ENCODE measurements at places on chromosomes 16 and 17.

DNA sequence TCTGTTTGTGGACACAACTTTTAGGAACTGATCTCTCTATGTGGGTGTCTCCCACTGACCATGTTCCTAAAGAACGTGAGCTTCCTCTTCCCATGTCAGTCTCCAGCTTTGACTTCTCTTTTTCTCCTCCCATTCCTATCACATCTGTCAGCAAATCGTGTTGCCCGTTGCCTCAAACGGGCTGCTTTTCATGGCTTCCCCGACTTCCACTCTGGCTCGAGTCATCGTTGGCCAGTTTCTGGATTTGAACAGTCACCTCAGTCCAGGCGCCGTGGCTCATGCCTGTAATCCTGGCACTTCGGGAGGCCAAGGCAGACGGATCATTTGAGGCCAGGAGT lies 5.4 kb downstream of the ABCC1 start:
- DNase-seq = no peak

GRCh38 chr16:705431-706188 lies at the start of gene FBXL16:
Gene FBXL16 (minus strand): TSS chr16:705801. CDS start chr16:697405, 8,396 bp downstream.
- peak; percentile 88 for DNase-seq

DNA sequence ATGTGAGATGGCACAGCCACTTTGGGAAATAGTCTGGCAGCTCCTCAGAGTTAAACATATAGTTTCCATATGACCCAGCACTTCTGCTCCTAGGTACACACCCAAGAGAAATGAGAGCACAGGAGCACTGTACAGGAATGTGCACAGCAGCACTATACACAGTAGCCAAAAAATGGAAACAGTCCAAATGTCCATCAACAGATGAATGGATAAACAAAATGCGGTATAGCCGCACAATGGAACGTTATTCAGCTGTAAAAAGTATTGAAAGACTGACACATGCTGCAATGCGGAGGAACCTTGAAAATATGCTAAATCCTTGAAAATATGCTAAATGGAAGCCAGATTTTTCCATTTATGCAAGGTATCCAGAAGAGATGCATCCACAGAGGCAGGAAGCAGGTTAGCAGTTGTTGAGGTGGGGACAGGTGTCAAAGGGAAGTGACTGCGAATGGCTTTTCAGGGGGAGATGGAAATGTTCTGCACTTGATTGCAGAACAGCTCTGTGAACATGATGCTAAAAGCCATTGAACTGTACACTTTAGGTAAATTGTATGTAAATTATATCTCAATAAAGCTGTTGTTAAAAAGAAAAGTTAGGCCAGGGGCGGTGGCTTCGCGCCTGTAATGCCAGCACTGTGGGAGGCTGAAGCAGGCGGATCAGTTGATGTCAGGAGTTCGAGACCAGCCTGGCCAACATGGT lies 80.7 kb downstream of the MPRIP start:
- DNase-seq = no peak

DNA sequence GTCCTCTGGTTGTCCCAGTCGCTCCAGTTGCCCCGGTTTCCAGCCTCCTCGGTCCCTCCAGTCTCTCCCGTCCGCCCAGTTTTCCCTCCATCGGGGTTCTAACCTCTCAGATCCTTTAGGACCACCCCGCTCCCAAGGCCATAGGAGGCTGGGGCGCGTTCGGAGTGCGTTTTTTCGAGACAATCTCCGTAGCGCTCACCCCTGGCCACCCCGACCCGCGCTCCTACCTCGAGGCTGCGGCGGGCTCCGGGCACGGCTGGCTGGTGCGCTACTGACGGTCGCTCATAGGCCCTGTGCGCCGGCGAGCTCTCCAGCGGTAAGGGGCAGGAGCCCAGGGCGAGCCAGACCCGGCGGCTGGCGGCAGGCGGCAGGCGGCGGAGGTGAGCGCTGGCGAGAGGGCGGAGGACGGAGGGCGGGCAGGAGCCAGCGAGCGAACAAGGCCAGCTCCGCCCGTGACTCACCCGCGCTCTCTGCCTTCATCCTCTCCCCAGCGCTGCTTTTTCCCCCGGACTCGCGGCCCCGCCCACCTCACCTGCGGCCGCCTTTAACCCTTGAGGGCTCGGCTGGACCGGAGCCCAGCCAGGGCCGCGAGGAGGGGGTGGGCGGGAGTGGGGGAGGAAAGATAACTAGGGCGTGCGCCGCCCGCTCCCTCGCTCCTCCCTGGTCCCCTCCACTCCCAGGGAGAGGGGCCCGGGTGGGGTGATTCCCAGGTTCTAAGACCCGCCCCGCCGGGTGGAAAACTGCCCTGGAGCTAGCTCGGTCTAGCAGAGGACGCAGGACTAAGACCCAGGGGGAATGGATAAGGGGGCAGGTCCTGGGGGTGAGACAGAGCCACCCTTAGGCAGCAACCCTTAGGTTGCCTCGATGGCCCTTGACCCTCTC lies at the start of gene SP6:
SP6 (minus strand) TSS at position 472 of the 882 bp plus-strand sequence. CDS start 2,734 bp downstream, outside the sequence.
- peak; percentile 88 for DNase-seq

DNA sequence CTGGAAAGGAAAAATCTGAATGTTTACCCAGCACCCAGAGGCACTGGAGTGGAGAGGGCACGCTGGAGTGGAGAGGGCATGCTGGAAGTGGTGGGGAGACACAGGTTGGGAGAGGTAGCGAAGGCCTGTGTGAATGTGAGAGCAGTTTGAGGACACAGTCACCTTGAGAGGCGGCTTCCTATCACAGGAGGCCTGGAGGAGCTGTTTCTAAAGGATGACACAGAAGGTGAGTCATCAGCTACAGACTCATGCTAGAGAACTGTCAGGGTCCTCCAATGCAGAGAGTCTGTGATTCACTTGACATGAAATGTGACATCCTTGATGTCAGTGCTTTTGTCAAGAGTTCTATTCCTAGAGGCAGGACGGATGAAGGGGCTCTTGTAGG lies 13.8 kb downstream of the CTRL start:
- DNase-seq = no peak

DNA sequence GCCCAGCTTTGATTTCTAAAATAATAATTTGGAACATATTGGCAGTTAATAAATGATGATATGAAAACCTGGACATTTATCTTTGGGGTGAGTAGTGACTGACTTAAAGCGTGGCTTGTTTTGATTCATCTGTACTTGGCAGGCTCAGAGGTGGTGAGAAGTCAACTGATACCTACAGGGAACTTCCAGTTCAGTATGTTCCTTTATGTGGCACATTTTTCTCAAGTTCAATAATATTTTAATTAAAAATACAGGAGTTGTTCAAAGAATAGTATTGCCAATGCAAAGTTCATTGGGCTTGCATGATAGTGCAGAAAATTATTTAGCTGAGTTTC lies 34.3 kb downstream of the SLC47A1 start:
- DNase-seq = no peak

DNA sequence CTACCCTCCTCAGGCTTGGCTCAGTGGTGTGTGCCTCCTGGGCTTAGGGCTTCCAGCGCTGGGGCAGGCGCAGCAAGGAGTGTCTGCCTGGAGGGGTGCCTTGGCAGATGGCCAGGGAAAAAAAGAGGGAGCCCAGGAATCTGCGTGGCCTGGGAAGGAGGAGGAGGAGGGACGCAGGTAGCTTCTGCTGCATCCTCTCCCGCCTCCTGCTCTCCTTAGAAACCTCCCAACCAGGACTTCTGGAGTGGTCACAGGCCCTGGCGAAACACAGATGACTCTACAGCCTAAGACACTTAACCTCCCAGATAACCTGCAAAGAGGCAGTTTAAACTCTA lies 7.3 kb upstream of the BCAR1 start:
- DNase-seq = no peak

GRCh38 chr17:80287806-80288567 lies 27.3 kb downstream of the RNF213 start:
- peak; percentile 42 for DNase-seq

- DNase-seq = peak; percentile 5
Observed at GRCh38 chr16:49462362-49462988, 88.9 kb downstream of the C16orf78 start.

DNA sequence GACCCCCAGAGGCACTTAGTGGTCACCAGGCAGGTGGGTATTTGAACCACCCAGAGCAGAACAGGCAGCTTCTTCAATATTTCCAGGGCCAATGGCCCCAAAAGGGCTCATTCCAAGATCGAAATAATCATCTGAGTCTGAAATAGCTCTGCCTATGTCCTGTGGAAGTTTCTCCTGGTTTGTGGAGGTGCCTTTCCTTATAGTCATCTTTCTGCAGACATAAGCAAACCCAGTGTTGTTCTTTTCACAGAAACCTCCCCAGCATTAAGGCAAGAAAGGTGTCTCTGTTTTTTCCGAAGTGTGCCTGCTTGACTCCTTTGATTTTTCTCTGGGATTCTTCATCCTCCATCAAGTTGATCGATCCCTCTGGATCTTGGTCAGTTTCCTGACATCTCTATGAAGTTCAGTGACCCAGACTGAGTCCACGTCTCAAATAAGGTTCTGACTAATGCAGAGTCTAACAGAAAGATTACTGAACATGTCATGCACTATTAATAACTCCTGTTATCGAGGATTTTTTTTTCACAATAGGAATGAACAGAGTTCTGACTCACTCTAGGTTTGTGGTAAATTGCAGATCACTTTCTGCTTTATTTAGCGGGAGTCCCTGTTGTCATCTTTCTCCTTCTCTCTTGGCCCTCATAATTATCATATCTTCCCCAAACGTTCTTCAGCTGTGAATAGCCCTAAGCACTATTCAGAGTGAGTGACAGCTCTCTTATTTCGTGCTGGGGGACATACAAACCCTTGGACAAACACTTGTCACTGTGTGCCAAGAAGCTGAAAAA lies 1.5 kb downstream of the LRRC3C start:
- no peak for DNase-seq

DNA sequence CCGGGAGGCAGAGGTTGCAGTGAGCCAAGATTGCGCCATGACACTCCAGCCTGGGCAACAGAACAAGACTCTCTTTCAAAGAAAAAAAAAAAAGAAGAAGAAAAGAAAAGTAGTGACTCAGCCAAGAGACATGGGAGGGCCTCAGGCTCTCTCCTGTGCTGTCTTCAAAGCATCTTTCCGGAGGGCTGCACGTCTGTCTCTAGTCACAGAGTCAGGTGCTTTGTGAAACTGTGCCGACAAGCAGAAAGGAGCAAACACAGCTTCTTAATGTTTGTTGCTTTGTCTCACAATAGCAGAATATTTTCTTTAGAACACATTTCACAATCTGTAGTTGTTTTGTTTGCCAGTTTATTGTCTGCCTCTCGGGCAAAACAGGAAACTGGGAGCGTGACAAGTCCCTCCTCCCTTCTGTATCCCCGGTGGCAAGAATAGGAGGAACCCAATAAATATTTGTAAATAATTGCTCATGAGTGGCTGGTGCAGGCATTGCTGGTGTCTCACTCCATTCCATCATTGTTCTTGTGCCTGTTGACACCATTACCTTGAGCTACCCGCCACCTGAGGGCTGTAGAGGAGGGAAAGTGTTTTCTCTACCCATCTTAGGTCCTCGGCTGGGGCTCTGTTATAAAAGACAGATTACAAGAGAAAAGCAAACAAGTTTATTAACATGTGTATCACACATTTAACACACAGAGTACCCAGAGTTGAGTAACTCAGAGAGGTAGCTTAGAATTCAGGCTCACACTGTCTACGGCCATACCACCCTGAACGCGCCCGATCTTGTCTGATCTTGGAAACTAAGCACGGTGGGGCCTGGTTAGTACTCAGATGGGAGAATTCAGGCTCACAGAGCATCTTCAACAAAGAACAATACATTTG lies 5.5 kb downstream of the GAST start:
- no peak for DNase-seq

DNA sequence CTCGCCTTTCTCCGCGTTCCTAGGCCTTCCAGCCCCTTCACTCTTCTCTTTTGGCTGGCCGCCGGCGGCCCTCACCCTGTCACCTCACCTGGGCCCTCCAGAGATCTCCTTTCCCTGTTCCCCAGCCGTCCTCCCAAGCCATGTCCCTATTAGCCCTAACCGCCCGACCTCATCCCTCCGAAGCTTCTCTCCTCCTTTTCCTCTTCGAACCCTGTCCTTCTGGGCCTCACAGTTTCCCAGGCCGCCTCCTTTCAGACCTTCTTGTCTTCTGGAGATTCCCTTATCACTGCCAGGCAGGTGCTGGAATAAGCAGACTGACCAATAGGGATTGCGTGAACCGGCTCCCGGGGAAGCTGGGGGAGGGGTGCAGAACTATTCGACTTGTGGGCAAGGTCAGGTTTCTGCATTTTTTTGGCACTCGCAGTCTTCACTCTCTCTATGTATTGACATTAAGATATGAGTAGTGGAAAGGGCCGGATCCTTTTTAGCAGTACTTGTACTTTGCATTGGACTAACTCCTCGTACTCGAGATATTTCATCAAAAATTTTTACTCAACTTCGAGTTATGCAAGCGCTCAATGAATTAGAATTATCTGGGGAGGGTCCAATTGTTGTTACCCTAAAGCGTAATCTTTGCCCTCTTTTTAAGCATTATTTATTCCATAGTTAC lies 690 bp downstream of the RHOT1 start:
- peak; percentile 73 for DNase-seq

DNA sequence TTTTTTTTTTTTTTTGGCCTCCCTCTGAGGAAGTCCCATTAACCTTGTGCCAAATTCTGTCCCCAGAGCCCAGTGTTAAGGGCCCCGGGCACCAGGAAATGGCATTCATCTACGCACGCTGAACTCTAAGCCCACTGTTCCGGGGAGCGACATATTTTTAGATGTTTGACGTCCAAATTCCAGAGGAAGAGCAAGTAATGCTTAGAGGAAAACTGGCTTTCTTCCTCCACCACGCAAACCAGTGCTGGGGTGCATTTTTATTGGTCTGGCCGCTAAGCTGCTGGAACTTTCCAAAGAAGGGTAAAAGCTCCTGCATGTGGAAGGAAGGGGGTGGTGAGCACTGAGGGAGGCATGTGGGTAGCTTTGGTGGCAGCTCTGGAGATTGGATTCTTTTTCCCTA lies 8.3 kb downstream of the WFDC1 start:
- no peak for DNase-seq

GRCh38 chr17:9227819-9228407 lies 206.6 kb downstream of the NTN1 start:
- DNase-seq = no peak

GRCh38 chr16:64311241-64311640 lies 810.6 kb downstream of the CDH11 start:
- DNase-seq = no peak

GRCh38 chr16:88616320-88616719 lies 22.1 kb upstream of the IL17C start:
- DNase-seq = no peak

GRCh38 chr17:77098884-77099545 lies 41.8 kb upstream of the SEC14L1 start:
- no peak for DNase-seq

- DNase-seq = peak; percentile 94
Observed at GRCh38 chr17:38341035-38341721, 2.6 kb downstream of the GPR179 start.

DNA sequence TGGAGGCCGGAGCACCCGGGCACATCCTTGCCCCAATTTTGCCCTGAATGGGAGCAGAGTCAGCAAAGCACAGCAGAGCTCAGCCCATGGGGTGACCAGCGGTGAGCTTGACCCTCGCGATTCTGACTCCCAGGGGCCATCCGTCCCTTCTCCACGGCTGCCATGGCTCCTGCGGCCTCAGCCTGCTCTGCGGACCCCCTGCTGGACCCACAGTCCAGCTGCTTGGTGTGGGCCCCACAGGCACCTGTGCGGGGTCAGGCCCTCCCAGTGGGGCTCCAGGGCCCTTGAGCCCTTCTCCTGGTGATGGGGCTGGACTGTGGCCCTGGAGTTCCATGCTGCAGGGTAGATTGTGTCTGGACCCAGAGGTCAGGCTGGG lies 144.2 kb downstream of the ENGASE start:
- DNase-seq = peak; percentile 6

GRCh38 chr17:63381101-63381729 lies 64.9 kb downstream of the CYB561 start:
- no peak for DNase-seq
